ENCODE measurements at places on chromosomes 12 and 14.

DNA sequence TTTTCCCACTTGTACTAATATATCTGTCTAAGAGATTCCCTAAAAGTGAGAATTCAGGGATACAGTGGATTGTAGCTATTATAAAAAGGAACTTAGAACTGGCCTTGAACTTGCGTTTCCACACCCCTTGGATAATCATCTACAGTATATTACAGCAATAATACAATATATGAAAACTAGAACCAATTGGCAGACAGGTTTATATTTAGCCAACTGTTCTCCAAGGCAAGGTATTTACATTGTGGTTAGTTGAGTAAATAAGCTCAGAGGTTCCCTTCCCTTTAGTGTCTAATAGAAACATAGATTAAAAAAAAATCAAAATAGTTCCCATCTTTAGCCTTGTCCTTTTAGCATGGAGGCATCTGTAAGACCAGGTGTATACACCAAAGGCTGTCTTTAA lies 42.1 kb downstream of the LIMA1 start:
- no peak for DNase-seq

DNA sequence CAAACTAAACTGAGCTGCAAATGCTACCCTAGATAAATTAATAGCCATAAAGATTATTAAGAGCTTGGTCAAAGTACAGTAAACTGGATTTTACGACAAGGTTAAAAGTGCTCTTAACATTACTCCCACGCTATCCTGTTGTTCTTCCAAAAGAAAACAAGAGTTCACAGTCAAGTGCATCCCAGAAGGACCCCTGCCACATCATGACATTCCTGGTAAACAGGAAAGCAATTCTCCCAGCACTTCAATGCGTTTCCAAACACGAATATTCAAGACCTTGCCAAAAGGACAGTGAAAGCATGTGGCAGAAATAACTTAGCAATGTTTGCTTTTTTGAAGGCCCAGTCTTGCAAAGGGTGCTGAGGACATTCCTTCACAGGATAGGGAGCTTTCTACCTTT lies 11.2 kb downstream of the SPRING1 start:
- DNase-seq = no peak

DNA sequence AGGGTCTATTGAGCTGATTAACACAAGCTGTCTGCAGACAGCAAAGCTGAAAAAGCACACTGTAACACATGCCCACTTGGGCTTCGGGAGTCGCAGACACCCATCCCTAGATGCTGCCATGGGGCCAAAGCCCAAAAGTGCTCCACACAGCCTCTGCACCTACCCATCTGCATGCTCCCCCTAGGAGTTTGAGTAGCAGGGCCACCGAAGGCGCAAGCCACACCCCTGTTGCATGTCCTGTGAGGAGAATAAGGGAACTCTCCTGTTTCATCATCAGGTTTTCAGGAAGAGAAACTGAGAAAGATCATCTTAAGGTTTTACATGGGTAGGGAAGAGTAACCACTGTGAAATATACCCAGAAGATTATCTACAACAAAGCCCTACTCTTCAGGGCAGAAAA lies 5.6 kb upstream of the ST8SIA1 start:
- DNase-seq = no peak

- no peak for DNase-seq
These were observed 266.4 kb upstream of the USP15 start for GRCh38 chr12:61993734-61994345.

DNA sequence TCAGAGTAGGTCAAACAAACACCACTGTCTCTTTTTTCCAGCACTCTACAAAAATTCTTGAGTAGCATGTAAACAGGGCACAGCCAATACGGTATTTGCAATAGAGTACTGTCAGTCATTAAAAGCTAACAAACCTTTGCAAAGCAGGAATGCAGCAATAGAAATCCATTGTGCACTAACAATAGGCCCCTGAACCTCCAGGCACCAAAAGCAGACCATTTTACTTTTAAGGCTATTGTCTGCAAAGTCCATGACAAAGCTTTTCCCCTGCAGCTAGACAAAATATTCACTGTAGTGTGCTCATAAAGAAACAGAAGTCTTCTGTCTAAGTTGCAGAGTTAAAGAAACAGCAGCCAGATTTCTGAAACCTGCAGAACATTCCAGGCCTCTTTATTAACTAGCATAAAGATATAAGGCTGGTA lies 191.9 kb downstream of the SOX5 start:
- DNase-seq = no peak

DNA sequence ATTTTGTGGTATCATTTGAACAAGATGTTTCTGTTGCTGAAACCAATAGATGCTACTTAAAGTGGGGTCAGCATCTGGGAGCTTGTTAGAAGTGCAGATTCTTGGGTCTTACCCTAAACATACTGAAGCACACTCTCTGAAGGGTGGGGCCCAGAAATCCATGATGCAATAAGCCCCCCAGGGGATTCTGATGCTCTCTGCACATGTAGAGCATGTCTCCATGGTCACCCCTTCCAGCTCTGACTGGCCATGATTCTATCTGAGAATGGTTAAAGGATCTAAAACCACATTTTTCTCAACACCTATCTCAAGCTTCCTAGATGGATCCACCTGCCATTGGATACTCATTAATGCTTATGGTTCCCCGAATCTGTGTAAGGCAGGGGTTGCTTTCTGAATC lies 20.4 kb downstream of the JDP2 start:
- DNase-seq = no peak

GRCh38 chr14:78530078-78530477 lies 359.9 kb downstream of the NRXN3 start:
- no peak for DNase-seq

DNA sequence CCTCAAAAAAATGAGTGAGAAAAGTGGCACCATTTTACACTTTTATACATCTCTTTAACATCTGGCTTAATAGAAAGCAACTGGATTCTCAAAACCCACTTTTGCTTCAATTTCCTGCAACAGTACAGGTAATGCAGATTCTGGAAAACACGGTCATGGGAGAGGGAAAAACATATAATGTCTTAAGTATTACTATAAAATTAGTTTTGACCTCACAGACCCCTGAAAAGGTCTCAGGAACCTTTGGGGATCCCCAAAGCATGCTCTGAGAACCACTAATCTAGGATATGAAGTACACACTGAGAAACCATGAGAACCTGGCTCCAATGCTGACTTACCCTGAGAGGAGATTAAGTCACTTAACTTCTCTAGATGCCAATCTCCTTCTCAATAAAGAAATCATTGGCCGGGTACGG lies 64.7 kb downstream of the PPP2R5E start:
- no peak for DNase-seq

DNA sequence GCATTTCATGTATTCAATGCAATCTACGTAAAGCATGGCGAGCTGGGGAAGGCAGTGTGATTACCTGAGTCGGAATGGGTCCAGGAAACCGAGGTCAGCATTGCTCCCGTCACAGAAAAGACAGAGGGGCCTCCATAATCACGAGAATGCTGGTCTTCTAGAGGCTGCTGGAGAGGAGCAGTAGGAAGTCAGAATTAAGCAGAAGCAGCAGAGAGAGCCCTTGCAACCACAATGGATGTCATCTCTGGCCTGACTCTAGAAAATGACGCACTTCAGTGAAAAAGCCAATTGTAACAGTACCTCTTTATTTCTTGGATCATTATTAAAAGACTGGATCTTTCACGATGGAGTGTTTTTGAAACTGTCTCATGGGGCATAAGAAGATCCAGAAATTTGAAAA lies 69.5 kb upstream of the FOXN3 start:
- DNase-seq = no peak

DNA sequence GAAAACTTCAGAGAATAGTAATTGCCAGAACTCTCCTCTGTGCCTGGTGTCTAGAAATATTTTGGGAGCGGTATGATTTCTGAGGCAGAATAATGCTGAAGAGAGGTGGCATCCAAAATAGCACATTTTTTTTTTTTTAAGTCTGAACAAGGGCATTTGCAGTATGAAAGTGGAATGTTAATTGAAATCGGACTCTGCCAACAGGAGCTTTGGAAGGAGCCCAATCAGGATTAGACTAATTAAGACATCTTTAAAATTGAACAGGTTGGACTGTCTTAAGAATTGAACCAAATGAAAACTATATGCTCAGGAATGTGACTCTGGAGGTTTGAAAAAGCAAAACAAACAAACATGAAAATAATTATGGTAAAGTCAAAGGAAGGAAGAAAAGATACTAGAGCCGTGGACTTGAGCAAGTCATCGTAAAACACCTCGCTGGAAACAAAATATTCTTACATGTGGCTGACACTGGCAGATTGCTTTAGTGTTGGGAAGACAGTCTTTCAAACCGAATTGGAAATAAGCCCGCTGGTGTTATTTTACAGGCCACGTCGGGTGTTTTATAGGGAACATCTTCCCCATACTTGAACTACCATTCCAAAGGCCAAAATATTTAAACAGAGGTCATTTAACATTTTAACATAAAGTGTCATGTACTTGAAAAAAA lies 436.3 kb downstream of the VRK1 start:
- DNase-seq = no peak

GRCh38 chr14:87000081-87000480 lies 992.9 kb downstream of the GALC start:
- DNase-seq = no peak

- DNase-seq = no peak
These were observed 7.9 kb downstream of the GALNT9 start for GRCh38 chr12:132321321-132322118.

DNA sequence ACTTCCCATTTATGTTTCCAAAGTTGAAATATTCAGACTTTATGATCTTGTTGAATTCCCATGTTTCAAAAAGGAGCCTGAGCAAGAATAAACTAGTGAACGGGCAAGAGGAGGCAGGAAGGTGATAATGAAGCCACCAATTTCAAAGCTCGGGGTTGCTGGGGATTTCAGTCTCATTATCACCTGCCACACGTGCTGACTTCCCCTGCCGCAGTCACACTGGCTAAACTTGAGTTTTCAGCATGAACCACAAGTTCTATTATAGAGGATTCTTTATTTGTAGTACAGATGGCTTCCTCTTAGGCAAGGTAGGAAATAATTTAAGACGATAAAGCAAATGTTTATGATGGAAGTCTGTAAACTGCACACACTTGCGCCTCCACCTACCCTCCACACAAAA lies 18.1 kb upstream of the DIABLO start:
- DNase-seq = no peak

- no peak for DNase-seq
These were observed 69.3 kb downstream of the PPFIBP1 start for GRCh38 chr12:27593266-27593665.

- no peak for DNase-seq
These were observed 125.6 kb downstream of the RGS6 start for GRCh38 chr14:72057701-72058285.

DNA sequence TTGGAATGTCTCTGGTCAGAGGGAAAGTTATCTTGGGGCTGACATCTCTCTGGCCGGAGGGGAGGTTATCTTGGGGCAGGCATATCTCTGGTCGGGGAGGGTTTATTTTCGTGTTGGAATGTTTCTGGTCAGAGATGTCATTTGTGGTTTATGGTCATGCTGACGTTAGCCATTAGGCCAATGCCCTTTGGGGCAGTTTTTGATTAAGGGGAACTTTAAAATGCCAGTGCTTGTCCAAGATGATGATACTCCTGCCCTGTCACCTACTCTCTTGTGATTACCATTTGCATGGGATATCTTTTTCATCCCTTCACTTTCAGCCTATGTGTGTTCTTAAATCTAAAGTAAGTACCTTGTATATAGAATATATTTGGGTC lies 29.0 kb upstream of the A2M start:
- DNase-seq = no peak

DNA sequence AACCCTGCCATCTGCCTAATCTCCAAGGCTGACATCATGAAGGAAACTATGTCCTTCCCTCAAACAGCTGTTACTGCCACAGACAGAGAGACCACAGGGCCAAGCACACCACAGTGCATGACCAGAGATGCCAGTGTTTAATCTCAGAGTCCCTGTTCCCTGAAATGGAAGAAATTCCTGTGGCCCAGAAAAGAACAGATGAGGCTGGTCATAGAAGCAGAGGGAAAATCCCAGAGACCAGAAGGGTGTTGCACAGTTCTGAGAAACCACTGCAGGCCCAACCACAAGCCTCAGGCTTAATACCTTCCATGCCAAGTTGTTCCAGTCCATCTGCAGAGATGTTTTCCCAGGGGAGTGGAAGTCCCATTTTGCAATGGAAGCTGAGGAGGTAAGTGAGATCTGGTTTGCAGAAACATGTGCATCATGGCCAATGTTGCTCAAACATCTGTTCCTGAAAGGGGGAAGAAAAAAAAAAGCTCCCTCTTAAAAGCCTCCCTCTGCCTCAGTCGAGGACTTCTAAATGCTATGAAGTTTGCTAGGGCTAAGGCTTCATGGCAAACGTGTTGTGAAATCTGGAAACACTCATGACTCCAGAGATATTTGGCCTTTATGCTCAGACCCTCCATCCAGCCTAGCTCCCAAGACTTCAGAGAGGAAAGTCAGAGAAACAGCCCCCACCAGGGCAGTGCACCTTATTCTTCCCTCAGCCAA lies 98.6 kb downstream of the SCARB1 start:
- DNase-seq = no peak

DNA sequence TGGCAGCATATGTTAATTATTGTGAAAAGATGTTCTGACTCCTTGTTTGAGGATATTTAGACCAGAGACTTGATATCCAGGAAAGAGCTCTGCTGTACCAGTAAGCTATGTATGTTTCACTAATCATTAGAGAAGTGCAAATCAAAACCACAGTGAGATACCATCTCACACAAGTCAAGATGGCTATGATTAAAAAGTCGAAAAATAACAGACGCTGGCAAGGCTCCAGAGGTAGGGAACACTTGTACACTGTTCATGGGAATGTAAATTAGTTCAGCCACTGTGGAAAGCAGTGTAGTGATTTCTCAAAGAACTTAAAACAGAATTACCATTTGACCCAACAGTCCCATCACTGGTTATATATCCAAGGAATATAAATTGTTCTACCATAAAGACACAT lies 171.6 kb downstream of the DPY19L2 start:
- no peak for DNase-seq

- DNase-seq = no peak
These were observed 126.7 kb downstream of the TMEM132D start for GRCh38 chr12:129776977-129777667.

DNA sequence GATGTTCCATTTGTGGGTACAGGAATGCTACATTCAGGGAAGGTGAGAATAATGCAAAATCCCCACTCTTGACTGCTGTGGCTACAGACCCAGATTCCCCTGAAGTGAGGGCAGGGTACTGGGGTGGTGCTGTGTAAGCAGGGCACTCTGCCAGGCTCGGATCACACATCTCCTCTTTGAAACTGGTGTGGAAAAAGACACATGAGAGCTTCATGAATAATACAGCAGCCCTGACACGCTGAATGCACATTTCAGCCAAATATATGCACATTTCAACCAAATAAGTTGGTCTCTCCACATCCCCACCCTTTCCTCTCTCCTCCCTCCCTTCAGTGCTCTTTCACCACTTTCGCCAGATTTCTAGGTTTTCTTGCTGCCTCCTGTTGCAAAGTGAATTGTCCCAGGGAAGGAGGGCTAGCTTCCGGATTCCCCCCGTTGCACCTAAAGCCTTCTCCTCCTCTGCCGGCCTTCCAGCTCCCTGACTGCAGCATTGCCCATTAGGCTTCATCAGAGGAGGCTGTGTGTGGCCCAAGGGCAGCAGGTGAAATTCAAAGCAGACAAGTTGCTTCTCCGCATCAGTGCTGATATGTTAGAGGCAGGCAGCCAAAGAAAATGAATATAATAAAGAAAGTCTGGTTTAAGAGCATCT lies 118.2 kb upstream of the TMCC3 start:
- DNase-seq = no peak

GRCh38 chr14:61218767-61219166 lies 62.4 kb downstream of the TMEM30B start:
- no peak for DNase-seq
